ENCODE measurements at places on chromosomes 2 and 18. TPM values are rescaled to one million over a fixed set of nuclear protein-coding genes. Genes with fewer than 3 reads are reported as not detected.

UPP2 gene
- total RNA-seq = 0.69 TPM

ITM2C gene
- 254 TPM for total RNA-seq

KANSL3 gene
- total RNA-seq = 33.7 TPM

TEKT4 gene
- total RNA-seq = 2.5 TPM

SPATS2L gene
- 80.5 TPM for total RNA-seq

FKBP1B gene
- total RNA-seq = 98.5 TPM

TXNDC2 gene
- not detected for total RNA-seq

PCARE gene
- total RNA-seq = 0.23 TPM

MYCN gene
- 25.4 TPM for total RNA-seq

KCNS3 gene
- 2.8 TPM for total RNA-seq

MZT2A gene
- 60.7 TPM for total RNA-seq

ANKRD30B gene
- total RNA-seq = 3.9 TPM

CRYBA2 gene
- not detected for total RNA-seq

NEU2 gene
- total RNA-seq = not detected

CHRNG gene
- total RNA-seq = not detected

SLC25A52 gene
- 0.23 TPM for total RNA-seq

DCC gene
- total RNA-seq = 30.4 TPM

APOB gene
- 0.69 TPM for total RNA-seq

All from diencephalon (tissue), 1 donor.